ENCODE measurements at places on chromosomes 1 and 21.

DNA sequence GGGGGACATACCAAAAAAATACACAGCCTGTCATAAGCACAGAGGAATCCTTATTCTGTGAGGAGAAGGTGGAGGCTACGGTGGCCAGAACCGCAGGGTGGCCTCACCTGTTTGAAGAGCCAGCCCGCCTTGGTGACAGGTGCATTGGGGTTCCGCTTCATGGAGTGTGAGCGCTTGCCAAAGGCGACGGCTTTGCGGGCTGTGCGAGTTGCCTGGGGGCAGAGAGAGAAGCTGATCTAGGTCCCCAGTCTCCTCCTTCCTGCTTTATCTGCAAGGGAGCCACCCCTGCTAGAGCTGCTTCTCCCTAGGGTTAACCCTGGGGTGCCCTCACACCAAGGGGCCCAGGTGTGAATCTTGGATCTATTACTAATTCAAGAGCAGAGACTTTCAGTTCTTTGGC is 54.3 kb upstream of the GOLT1A start:
- DNase-seq, result no peak

DNA sequence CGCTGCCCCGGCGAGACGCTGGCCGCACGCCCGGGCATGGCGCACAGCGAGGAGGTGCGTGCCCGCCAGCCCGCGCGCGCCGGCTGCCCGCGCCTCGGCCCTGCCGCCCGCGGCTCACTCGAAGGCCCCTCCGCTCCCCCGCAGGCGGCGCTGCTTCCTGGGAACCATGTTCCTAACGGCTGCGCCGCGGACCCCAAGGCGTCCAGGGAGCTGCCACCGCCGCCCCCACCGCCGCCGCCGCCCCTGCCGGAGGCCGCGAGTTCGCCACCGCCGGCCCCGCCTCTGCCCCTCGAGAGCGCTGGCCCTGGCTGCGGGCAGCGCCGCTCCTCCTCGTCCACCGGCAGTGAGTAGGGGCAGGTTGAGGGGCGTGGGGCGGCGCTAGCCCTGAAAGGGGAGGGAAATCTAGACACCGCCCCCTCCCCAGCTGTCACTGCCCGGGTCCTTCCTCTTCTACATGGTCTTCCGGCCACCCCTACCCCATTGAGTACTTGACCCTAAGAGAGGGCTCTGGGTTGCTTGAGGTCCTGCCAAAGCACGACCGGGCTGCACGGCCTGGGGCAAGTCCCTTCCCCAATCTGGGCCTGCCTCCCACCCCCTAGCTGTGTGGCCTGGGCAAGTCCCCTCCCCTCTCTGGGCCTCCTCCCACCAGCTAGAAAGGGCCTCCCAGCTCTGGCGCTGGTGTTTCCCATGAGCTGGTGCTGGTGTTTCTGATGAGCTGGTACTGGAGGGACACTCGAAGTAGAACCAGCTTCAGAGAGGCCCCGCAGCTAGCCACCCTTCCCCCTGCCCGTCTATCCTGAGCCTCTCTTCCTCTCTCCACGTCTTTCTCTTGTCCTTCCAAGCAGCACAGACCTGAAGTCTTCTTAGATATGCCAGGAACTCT is 17.0 kb downstream of the TNFRSF25 start:
- DNase-seq, result no peak

- DNase-seq, result no peak
These were observed 191.8 kb upstream of the RAB4A start for GRCh38 chr1:229079016-229079595.

DNA sequence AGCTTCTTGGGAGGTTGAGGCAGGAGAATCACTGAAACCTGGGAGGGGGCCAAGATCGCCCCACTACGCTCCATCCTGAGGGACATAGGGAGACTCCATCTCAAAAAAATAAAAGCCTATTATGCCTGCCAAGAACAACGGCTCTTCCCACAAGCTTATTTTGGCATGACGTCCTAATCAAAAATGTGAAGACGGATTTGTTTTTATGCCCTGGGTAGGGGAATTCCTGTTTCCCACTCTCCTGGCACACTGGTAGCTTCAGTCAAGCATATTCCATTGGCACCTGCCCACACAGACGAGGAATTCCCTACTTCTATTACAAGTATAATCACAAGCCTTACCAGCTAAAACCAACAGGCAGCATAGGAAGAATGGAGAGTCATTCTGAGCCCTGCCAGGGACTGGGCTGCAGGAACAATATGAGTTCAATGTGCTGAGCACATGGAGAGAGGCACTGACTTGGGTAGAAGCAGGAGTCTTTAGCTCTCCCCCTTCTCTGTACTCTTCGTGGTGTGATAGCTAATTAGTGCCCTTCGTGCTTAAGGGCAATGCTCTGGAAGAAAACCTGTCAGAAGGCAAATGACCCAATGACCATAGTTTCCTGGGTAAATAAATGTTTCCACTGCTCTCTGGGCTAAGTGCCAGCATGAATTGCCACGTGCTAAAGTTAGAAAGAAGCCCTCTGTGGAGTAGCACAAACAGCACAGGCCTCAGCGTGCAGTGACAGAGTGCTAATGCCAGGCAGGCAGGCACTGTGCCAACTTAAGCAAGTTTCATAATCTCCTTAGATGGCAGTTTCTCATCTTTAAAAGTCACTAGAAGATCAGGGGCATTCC is 16.8 kb downstream of the TNFSF4 start:
- DNase-seq, result no peak

DNA sequence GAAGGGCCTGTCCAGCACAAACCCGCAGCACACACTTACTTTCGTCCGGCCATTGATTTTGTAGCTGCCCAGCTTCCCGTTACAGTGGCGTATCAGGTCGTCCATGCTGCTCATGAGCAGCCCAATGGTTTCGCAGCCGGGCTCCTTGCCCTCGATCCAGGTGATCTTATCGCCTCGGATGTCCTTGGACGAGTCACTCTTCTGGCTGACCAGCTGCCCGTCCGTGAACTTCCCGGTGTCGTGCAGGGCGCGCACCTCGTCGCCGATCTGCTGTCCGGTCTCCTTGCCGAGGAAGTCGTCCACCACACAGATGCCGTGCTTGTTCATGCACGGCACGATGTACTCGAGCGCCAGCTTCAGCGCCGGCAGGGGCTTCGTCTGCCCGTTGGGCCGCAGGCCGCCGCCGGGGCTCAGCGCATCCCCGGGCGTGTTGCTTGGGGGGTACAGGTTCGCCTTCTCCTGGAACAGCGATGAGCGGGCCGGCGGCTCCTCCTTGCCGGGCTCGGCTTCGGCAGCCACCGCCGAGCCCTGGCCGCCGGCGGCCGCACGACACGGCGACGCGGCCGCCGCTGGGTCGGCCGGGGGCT is 1.0 kb downstream of the EGLN1 start:
- DNase-seq, result no peak

DNA sequence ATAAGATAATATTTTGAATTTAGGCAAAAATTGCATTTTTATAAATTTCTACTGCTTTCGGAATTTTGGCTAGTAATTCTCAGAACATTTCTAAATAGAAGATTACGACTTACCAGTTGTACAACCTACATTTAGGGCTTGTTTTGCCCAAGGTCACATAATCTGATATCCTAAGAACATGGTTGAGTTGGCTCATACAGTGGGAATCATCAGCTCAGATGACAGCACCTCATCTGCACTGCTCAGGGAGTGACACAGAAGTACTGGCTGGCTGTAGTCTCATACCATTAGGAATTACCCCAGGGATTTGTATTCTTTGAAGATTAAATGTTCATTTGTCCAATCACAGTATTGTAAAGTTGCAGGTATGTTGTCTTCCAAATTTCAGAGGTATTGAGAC is 217.6 kb downstream of the ADGRL2 start:
- DNase-seq, result no peak

- no peak for DNase-seq
These were observed 76.3 kb downstream of the KCNT2 start for GRCh38 chr1:196531737-196532524.

GRCh38 chr21:32392299-32392879 is 423 bp downstream of the URB1 start:
- DNase-seq, result no peak

DNA sequence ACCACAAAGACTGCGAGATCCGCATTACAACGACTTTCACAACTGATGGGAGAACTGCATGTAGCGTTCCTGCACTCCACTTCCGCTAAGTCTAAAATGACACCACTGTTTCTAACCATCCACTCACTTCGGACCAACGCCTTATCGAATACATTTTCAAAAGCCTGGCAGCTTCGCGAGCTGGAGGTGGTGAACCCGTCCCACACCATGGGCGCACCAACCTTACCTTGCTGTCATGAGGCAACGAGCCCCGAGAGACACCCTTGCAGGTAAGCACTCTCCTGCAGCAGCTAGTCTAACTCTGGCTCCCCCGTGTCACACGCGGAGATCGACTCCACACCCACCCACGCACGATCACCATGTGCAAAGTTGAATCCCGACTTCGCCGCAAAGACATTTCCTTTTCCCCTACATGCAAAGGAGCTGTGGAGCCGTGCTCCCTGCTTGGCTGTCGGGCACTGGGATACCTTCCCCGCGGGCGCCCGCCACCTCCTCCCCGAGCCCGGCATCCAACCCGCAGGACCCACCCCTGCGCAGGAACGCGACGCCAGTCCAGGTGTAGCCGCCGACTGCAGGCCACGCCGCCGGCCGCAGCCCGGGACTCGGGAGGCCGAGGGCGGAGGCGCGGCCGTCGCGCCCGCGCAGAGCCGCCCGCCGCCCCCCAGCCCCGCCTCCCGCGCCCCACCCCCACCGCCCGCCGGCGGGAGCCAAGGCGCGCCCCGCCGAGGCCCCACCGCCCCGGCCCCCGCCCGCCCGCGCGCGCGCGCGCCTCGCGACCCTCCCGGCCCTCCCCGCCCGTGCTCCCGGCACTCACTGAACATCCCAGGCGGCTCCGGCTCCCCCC is 629 bp downstream of the TAF5L start:
- DNase-seq, result no peak

DNA sequence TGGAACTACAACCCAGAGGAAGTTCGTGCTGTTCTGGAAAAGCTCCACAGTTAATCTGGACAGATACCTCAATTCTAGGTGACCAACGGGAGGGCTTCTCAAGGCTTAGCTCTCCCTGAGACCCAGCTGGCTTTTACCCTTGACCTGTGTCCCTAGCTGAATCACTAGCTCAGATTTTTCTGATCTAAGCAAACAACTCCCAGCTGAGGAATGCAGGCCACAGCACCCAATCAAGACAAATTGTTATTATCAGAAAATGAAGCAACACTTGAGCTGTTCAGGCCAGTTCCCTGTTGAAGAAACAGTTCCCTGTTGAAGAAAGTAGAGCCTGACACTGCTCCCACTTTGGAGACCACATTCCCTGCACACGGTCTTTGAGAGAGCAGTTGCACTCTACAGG is 16.0 kb downstream of the DIO1 start:
- no peak for DNase-seq

- no peak for DNase-seq
These were observed 3.1 kb downstream of the FTCD start for GRCh38 chr21:46151989-46152926.

GRCh38 chr1:57520743-57521515 is 97.1 kb upstream of the DAB1 start:
- no peak for DNase-seq

- DNase-seq, result no peak
These were observed 84.4 kb downstream of the MACF1 start for GRCh38 chr1:39288735-39289465.

- DNase-seq, result no peak
These were observed 55.2 kb downstream of the COLGALT2 start for GRCh38 chr1:183982172-183982963.

DNA sequence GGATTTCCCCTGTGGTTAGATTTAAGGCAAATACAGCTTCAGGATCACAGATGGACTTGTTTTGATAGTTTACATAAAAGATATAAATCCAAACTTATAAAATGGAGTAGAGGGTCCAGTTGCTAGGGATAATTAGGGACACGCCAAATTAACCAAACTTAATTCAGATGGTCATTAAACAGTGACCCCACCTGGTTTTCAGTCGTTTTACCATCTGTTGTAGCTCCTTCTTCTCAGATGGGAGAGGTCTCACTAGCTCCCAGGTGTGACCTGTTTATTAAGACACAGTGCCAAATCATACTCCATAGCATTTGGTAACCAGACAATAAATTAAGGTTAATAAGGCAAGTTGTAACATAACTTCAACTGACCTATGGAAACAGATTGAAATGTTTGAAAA is 8.1 kb upstream of the GADD45A start:
- DNase-seq, result no peak

- no peak for DNase-seq
These were observed 3.2 kb downstream of the NIT1 start for GRCh38 chr1:161121042-161121650.

DNA sequence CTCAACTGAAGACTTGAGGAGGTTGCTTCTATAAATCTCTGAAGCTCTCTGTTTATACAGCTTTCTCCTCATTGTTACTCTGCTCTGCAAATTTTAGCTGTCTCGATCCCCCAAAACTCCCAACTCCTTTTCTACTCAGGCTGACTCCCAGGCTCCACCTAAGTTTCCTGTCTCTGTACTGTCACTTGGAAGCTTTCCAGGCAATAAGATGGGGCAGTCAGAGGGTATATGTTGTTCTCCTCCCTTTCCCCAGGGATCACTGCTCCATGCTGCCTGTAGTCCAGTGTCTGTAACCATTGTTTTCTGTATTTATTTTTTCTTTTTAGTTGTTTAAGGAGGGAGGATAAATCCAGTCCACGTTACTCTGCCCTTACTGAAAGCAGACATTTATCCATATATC is 13.4 kb downstream of the TSNAX start:
- no peak for DNase-seq

DNA sequence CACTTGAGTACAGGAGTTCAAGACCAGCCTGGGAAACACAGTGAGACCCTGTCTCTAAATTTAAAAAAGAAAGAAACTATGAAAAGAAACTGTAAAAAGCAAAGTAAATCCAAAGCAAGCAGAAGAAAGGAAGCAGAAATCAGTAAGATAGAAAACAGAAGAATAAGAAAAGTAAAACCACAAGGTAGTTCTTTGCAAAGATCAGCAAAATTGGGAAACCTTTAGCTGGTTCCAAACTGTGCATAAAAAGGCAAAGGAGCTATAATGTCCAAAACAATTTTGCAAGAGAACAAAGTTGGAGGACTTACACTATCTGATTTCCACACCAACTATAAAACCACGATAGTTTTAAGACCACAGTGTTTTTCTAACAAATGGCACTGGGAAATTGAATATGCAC is 218.8 kb downstream of the RPS6KC1 start:
- DNase-seq, result no peak

GRCh38 chr21:44445145-44445812 is 10.0 kb upstream of the LRRC3 start:
- DNase-seq, result no peak

- DNase-seq, result no peak
These were observed 18.0 kb downstream of the SLC2A7 start for GRCh38 chr1:9008236-9008635.
